ENCODE measurements at places on chromosomes 6 and 20.

DNA sequence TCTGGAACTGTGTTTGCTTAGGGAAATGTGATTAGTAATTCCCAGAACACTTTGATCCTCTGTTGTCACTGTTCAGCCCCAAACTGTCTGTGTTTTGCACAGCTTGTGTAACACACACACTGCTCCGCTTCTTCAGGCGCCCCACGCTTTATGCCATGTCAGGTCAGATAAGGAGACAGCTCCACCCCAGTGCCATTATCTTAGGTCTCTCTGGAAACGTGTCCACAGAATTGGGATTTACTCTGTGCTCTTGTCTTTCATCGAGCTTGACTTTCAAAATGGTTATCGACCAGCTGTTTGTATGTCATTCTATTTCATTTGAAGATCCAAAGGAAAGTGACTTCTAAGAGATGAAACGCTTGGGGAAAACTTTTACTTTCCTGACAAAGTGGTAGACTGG is 106.4 kb upstream of the SSTR4 start:
- DNase-seq: no peak

DNA sequence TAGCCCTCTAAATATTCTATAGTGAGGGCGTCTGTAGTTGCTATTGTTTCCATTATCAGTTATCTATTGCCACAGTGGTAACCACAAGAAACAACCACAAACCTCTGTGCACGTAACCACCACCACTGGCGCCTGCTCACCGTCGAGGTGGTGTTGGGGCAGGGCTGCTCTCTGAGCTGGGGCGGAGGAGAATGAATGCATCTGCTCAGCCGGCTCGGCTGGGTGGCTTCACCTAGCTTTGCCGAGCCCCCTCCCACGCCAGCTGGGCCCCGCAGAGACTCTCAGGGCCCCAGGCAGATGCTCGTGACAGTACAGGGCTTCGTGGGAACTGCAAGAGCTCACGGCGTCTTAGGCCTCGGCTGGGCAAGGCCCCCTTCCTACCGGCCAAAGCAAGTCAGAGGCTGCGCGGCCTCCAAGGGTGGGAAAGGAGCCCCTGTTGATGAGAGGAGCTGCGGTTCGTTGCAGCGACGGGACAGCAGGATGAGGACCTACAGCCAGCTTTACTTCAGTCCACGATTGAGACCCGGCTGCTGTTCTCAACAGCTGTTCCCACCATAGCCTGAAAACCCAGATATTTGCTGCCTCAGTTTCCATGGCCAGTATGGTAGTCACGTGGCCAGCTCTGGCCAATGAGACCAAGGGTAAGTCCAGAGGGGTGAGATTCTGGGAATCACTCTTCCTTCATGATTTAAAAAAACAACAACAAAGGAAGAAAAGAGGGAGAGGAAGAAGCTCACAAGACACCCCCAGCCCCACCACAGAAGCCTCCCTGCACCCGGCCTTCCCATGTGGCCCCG is 120.2 kb upstream of the AFDN start:
- DNase-seq: no peak

DNA sequence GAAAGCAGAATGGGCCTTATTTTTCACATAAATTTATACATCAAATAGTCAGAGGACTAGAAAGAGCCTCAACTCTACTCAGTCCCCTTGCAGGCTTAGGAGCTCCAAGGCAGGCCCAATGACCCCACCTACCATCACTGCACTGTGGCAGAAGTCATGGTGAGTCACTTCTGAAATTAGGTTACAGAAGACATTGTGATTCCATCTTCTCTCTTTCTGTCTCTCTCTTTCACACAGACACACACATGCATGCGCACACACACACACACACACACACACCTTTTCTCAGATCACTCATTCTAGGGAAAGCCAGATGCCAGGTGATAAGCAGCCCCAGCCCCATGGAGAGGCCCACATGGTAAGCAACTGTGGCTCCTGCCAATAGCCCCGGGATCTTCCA is 103.8 kb downstream of the C6orf118 start:
- no peak for DNase-seq

DNA sequence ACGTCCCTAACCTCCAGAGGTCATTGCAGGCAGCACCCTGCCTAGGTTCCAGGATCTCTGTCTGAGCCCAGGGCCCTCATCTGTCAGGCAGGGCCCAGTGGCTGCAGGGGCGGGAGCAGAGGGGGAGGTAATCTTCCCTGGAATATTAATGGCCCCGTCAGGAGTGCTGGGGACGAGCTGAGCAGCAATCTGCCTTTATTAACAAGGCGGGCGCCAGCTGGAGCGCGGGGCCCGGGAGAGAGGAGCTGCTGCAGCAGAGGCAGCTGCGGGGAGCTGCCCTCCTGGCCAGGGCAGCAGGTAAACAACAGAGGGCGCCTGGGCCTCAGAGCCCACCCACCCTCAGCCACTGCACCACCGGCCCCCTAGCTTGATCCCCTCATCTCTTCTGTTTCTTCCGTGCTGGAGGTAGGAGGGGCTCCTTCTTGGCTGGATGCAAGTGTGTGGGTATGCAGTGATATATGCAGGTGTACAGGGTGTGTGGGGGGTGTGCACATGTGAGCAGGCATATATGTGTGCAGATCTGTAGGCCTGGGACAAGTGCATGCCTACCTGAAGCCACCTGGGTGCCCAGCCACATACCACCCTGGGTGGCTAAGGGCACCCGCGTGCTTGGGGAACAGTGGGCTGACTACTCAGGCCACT is 131.8 kb upstream of the MLN start:
- DNase-seq: no peak

- no peak for DNase-seq
Observed at GRCh38 chr6:125793863-125794262, 3.1 kb downstream of the NCOA7 start.

DNA sequence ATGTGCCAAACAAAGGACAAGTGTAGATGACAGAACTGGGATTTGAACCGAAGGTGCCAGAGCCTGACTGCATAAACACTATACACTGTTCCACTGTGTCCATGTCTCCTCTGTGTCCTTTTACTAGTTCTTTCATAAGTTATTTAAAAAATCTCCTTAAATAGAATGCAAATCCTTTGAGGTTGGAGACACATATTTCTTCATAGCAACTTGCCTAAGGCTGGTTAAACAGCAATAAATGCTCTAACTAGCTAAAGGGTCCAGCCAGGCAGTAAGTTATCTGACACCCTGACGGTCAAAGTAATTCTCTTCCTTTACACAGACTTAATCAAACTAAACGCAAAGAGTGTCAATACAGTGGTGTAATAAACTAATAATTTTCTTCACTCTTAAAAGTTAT is 76.2 kb upstream of the TRAF3IP2 start:
- no peak for DNase-seq

GRCh38 chr6:166657531-166657930 is 30.5 kb upstream of the RPS6KA2 start:
- no peak for DNase-seq

DNA sequence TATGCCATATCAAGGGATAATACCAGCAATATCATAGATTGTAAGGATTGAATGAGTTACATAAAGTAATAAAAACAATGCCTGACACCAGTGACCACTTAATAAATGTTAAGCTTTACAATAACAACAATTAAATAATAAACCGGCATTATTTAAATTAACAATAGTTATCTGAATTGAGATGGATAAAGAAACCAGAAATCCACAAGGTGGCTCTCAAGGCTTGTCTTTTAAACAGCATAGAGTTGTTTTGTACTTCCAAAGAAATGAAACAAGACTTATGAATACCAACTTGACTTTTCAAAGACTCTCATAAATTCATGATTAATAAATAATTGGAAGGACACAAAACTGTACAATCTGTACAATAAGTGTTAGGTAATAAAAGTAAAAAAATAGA is 203.1 kb downstream of the ASCC3 start:
- DNase-seq: no peak

DNA sequence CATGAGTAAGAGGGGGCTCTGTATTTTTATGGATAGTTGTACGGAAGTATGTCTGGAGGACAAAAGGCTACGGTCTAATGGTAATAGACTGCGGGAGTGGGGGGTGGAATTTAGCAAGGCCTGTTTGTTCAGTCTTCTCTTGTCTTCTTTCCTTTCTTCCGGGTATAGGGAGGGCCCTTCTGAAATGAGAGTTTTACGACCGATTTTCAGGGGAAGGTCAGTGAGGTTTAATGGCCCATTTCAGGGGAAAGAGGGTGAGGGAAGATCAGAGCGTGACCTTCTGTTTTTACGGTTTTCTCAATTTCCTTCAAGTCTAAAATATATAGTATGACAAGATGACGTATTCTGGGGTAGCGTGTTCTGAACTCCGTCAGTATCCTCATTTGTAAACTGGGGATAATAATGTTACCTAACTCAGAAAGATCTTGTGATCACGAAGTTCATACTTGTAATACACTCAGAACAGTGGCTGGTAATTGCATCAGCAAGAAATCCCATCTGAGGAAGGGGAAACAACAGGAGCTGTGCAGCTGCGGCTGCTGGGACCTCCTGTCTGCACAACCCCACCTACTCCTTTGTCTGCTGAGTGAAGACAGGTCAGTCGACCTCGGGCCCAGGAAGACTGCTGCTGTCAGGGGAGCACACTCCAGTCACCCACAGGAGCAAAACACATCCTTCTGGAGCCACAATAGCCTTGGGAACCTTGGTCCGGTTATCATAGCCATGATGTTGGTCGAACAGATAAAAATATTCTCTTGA is 90.4 kb downstream of the MAP3K7 start:
- DNase-seq: no peak

DNA sequence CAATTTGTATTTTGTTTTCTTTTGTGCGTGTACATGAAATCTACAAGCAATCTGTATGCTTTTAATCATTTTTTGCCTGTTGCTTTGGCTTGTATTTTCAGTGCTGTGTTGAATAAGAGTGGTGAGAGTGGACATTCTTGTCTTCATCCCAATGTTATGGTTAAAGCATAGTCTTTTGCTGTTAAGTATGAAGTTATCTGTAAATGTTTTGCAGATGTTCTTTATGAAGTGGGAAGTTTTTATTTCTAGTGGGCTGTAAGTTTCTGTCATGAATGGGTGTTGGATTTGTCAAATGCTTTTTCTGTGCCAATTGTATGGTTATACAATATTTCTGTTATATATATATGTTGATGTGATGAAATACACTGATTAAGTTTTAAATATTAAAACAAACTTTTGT is 24.2 kb downstream of the ZKSCAN3 start:
- DNase-seq: no peak

- DNase-seq: no peak
Observed at GRCh38 chr20:34079818-34080217, 32.2 kb downstream of the EIF2S2 start.

All from HEK293T (cell line).